Urinary bladder (tissue), 4 donors: ENCODE measurements at places on chromosomes 5 and 9. TPM values are rescaled to one million over a fixed set of nuclear protein-coding genes. Genes with fewer than 3 reads are reported as not detected.

The IRX2 gene
- polyA plus RNA-seq: 0.20 TPM

The PRXL2C gene
- polyA plus RNA-seq: 11.2 TPM

The RETREG1 gene
- 4.7 TPM for polyA plus RNA-seq

The RAB3C gene
- polyA plus RNA-seq: 3.9 TPM

The IL3 gene
- not detected for polyA plus RNA-seq

The SPZ1 gene
- polyA plus RNA-seq: not detected

The HCN1 gene
- 0.04 TPM for polyA plus RNA-seq

The MCTP1 gene
- polyA plus RNA-seq: 10.5 TPM

The EPB41L4B gene
- polyA plus RNA-seq: 1.2 TPM

The CD14 gene
- polyA plus RNA-seq: 60.6 TPM

The CNTNAP3B gene
- 14.0 TPM for polyA plus RNA-seq

The CYLC2 gene
- polyA plus RNA-seq: not detected

The ARID3C gene
- not detected for polyA plus RNA-seq

The NUDT2 gene
- polyA plus RNA-seq: 36.2 TPM

The REEP2 gene
- polyA plus RNA-seq: 17.6 TPM

The FOXD4L6 gene
- polyA plus RNA-seq: not detected

The PPWD1 gene
- 17.3 TPM for polyA plus RNA-seq
